ENCODE measurements at places on chromosomes 7 and 10.
A peak's percentile ranks its signal among the peaks of the same experiment; 100 is the strongest.

- DNase-seq: no peak
Measured at GRCh38 chr7:151017370-151017952, 6.8 kb downstream of the ATG9B start.

GRCh38 chr10:127849921-127850320 lies 42.8 kb downstream of the CLRN3 start:
- DNase-seq: no peak

GRCh38 chr7:14995774-14996173 lies 93.2 kb upstream of the DGKB start:
- no peak for DNase-seq

DNA sequence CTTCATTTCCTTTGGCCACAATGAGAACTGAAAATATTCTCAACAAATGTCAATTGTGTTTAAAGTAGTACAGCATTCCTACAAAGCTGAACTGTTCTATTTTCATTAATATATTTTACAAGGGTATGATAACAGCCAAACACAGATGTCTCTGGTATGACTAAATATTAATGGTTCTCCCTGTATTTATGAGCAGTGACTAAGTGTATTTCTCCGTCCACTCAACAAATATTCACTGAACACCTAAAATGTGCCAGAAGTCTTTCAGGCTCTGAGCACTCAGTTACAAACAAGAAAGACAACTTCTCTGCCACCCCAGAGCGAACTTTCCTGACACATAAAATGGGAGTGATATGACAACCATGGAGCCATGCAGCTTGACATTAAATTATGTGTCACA lies 135.6 kb downstream of the VPS41 start:
- DNase-seq: no peak

DNA sequence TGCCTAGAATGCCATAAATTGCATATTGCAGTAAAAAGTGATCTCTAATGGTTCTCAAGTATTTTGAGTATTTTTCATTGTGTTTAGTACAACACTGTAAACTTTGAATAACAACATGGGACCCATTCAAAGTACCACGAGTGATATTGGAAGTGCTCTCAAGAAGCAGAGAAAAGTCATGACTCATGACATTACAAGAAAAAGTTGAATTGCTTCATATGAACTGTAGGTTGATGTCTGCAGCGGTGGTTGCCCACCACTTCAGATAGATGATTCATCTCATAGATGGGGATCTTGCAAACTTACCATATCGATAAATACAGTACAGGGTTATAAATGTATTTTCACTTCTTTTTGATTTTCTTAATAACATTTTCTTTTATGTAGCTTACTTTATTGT lies 33.9 kb downstream of the ENTPD1 start:
- no peak for DNase-seq

- DNase-seq: no peak
Measured at GRCh38 chr10:97708976-97709946, 4.3 kb upstream of the MARVELD1 start.

DNA sequence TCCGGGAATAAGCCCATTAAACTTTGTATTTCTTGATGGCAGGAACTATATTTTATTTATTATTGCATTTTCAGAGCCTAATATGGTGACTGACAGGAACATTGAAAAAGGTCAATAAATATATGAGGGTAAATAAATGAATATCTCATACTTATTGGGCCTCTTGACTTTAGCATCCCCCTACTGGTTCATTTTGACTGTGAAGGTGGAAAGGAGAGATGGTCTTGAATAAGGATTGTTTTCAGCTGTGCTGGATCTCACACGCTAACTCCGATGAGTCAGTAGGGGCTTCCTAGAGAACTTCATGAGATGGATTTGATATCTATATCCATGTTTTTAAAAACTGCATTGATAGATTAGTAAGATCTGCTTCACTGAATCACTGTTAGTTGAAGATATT lies 1026.0 kb downstream of the REEP3 start:
- DNase-seq: no peak

- DNase-seq: no peak
Measured at GRCh38 chr10:37736120-37736519, 121.3 kb downstream of the ZNF248 start.

DNA sequence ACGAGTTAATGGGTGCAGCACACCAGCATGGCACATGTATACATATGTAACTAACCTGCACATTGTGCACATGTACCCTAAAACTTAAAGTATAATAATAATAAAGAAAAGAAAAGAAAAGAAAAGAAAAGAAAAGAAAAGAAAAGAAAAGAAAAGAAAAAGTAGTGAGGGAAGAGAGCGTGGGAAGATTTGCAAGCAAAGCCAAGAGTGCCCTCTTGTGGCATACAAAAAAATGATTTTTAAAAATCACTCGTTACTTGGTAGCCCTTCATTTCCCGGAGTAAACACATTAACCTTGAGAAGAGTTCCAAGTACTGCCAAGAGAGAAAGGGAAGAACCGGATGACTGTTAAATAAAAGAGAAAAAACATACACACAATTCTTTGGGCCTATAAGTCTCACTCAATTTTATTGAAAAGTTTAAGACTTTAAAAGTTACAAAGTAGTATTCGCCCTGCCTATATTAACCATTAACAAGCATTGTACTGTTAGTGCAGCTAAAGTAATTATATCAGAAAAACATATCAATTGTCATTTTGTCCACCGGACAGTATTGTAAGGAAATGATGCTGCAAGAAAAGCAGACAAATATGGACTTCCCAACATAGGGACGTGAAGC lies 6.2 kb upstream of the CH25H start:
- no peak for DNase-seq

DNA sequence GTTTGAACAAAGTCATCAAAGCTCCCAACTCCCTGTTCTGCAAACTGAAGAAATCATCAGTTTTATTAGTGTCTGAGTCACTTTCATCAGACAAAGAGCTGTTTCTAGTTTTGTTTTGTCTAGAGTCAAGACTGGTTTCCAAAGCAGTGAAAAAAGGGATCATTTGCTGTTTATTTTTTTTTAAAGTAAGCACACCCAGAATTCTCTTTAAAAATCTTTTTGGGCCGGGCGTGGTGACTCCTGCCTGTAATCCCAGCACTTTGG lies 972.0 kb upstream of the CELF2 start:
- no peak for DNase-seq

DNA sequence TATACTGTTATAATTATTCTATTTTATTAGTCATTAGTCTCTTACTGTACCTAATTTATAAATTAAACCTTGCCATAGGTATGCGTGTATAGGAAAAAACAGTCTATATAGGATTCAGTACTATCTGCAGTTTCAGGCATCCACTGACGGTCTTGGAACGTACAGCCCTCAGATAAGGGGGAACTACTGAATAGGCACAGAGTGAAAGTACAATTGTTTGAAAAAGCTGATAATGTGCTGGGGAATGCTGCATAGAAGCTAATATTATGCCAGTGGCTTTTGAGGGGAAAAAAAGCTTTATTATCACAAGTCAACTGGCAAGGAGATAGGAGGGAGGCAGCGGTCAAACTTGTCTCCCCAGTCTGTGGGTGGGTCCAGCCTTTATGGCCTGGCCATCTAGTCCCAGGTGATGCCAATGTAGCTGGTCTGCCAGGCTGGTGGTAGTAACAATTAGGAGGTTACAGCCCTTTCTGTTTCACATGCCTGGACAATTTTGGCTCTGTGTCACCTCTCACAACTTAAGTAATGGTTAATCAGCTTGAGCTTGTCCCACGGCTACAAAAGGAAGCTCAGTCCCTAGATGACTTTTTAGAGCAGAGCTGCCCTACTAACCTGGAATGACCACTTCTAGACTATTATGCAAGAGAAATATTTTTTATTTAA lies 8.3 kb upstream of the FMC1 start:
- no peak for DNase-seq

- no peak for DNase-seq
Measured at GRCh38 chr7:141945356-141945755, 1.4 kb downstream of the CLEC5A start.

DNA sequence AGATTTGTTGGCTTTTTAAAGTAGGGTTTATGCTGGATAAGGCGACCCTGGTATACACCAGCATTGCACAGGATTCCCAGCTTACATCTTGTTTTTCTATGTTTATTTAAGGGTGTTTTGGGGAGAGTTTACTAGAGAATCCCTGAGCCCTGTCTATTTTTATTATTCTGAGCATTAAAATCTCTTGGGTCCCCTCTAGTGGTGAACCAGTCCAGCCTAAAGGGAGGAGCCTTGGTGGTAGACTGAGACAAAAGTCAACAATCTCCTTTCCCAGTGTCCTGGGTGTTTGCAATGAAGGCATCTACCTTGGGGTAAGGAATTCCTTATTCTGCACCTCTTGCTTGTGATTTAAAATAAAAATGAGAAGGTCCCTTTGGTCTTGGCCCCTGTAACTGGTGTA lies 38.2 kb downstream of the ANTXRL start:
- DNase-seq: no peak

GRCh38 chr10:78459639-78460037 lies 426.0 kb downstream of the RPS24 start:
- no peak for DNase-seq

DNA sequence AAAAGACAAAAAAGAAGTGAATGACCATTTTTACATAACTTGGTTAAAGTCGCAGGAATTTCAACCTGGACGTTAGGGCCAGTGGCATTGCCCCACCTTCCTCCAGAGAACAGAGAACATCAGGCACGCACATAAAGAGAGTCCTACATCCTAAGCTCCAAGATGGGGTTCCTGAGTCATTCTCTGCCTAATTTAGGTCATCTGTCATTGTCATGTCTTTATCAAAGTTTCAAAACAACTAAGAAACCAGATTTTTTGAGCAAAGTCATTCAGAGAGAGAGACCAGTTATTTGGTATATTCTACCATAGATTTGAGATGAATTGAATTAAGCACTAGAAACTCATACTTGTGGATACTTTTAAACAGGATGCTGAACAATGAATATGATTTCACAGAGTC lies 241.7 kb downstream of the CALN1 start:
- no peak for DNase-seq

GRCh38 chr7:80334196-80334595 lies 177.7 kb downstream of the GNAT3 start:
- DNase-seq: no peak

- no peak for DNase-seq
Measured at GRCh38 chr7:132117181-132117580, 459.1 kb downstream of the PLXNA4 start.

DNA sequence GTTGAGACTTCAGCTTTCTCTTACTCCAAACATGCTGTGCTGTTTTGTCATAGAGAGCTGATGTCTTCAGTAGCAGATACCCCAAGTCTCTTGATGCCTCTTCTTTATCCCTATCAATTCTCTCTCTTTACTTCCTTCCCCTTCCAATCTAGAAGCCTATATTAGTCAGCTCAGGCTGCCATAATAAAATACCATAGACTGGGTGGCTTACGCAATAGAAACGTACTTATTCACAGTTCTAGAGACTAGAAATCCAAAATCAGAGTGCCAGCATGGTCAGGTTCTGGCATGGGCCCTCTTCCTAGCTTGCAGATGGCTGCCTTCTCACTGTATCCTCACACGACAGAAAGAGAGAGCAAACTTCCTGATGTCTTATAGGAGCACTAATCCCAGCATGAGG lies 9.0 kb upstream of the GARS1 start:
- no peak for DNase-seq

- no peak for DNase-seq
Measured at GRCh38 chr7:108222236-108222892, 92.2 kb upstream of the LAMB4 start.

DNA sequence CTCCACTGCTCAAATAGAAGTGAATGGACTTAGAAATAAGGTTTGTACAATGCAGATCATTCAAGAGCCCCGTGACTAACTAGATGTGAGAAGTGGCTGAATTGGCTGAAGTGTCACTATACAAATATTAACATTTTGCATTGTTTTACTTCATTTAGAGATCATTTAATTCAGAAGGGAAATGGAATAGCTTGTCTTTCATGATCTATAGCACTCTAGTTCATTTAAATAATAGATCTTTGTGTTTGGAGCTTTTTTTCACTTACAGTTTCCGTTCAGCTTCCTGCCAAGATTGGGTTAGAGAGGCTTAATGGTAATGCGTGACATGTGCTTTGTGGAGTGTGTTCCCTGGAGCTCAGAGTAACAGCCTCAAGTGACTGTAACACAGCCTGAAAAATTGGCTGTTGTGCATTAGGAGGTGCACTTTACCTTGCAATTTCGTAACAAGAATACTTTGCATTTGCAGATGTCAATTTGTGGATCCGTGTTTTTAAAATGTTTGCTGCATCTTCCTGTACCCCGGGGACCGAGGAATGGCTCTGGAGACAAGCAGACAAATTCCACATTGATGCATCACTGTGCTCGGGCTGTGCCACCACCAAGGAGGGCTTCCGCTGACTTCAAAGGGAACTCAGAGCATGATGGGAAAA lies 170.3 kb downstream of the NRP1 start:
- no peak for DNase-seq

DNA sequence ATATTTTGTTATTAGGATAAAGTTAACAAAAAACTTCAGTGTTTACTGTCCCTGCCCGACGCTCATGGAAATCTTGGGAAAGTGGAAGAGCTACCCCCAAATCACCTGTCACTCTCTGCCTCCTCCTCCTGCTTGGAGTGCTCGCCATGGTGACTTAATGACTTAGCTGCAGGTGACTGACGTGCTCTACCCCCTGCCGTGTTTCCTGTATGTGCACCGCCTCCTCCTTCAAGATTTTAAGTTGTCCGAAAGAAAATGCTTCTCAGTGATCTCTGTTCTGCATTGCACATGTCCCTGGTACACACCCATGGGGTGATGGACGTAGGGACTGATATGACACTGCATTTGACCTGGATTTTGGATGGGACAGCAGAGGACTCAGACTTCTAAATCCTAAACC lies 338.8 kb upstream of the SHH start:
- DNase-seq: no peak

GRCh38 chr7:2403718-2404648 lies 572 bp downstream of the CHST12 start:
- DNase-seq: peak; percentile 12

DNA sequence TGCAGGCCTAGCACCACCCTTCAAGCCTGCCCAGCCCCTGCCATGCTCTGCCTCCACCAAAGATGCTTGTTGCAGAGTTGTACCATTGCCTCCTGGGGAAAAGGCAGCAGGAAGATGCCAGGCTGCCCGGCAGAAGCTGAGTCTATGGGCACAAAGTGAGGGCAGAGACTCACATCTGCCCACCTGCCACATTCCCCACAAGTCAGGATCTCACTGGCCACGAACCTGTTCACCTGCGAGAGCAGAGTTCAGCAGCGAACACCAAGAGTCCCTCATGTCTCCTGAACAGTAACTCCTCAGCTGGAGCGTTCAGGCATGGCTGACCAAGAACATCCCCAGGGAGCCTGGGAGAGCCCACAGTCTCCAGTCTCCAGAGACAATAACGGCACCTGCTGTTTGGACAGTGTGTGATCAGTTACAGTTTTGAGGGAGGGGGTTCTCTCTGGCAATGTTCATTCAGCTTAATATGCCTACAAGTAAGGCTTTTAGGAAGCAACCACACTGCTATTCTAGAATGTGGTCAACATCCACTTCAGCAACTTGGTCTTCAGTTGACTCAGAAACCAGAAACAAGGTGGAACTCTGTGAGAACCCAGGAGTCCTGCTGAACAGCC lies 78.5 kb downstream of the GRID1 start:
- DNase-seq: no peak

DNA sequence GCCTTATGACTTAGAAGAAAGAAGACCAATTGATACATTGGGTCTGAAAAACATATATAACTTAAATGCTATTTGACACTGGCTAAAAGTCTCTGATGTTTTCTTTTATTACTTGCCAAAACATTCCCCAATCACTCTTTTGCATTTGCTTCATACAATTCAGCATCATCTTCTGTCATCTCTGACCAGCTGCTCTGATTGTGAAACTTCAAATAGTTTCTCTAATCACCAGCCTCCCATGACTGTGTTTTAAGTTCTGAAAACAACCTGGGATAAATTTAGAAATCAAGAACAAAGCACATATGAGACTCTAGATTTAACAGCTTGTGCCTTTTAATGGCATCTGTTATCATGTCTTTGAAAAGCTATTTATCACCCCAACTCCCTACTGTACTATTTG lies 208.4 kb upstream of the KCND2 start:
- DNase-seq: no peak
